ENCODE measurements at places on chromosomes 4 and X. TPM values are rescaled to one million over a fixed set of nuclear protein-coding genes. Genes with fewer than 3 reads are reported as not detected.

DNA sequence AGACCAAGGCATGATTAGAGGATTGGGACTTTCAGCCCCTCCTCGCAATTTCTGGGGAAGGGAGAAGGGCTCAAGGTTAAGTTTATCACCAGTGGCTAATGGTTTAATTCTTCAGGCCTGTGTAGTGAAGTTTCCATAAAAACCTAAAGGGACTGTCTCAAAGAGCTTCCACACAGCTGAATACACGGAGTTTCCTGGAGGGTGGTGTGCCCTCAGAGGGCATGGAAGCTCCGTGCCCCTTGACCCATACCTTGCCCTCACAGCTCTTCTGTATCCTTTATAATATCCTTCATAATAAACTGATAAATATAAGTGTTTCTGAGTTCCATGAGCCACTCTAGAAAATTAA lies 66.6 kb upstream of the DDX60 start:
- no peak for DNase-seq

DNA sequence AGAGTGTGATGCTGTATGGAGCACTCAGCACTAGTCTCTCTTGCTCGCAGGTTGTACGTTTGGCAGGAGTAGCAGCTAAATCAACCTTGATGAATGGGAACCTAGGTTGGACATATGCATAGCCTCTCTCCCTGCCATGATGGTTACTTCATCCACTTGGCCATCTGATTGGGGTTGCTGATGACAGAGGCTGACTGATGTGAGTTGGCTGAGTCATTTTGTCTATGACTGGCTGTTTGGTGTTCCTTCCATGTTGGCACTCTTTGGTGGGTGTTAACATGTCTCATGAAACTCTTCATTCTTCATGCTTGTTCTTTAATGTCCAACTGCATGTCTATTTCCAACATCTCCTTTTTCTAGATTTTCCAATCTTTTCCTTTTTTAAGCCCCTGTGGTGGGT lies 31.6 kb upstream of the SPARCL1 start:
- DNase-seq: no peak

DNA sequence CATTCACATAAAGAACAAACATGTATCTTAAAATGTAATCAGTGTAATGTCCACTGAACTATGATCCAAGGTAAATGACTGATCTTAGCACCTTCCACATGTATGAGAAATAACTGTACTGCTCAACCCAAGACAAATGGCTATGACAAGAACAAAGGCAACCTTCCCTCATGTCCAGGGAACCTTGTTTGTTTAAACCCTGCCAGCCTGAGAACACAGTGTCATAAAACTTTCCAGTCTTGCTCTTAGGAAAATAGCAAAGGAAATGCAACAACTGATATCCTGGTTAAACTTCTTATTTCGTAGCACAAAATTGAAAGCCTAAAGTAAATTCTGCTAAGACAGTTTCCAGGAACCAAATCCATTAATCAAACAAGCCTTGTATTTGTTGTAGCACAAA lies 494.3 kb downstream of the IL15 start:
- no peak for DNase-seq

DNA sequence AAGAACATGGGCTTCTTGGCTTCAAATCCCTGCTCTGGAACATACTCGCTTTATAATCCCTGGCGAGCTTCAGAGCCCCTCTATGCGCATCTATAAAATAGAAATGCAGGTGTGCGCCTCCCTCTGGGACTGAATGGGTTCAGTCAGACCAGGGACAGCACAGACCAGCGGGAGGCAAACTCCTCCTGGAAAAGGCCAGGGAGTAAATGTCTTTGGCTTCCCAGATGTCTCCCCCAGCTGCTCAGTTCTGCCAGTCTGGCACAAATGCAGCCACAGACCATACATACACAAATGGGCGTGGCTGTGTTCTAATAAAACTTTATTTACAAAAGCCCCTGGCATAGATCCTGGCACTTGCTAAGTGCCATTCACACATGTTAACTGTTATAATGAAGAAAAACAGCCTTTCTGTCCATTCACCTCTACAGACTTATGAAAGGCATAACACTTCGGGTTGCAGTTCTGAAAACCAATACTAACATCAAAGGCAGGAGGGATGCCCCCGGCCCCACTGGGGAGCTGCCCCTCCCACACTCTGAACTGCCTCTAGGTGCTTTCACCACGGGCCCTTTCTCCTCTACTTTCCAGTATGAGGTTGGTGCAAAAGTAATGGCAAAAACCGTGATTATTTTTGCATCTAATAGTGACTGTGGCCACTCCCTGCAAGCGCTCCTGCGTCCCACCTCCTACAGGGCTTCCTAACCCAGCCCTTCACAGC lies 4.6 kb downstream of the JAKMIP1 start:
- DNase-seq: no peak

GRCh38 chr4:70903291-70903603 lies 1.1 kb downstream of the MOB1B start:
- DNase-seq: no peak

GRCh38 chrX:155148724-155149537 lies 67.3 kb upstream of the VBP1 start:
- peak; percentile 53 for DNase-seq

DNA sequence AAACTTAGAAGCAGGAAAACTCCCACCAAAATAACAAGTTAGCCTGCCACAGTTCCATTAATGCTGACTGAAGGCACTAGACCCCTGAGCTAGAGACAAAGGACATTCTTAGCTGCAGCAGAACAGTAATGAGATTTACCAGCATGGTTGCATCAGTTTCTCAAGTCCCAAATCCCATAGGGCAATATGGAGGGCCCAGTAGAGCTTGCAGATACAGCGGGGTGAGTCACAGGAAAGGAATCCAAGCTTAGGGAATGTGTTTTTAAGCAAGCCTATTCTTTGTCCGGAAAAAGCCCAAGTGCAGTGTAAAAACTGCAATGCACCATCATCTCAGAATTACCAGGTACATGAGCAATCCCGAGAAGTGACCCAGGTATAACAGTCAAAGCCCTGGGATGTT lies 51.3 kb upstream of the EXOC1L start:
- DNase-seq: peak; percentile 15

GRCh38 chr4:7831330-7831729 lies 108.3 kb downstream of the AFAP1 start:
- no peak for DNase-seq

- no peak for DNase-seq
Observed at GRCh38 chrX:40503094-40503493, 77.7 kb upstream of the ATP6AP2 start.

DNA sequence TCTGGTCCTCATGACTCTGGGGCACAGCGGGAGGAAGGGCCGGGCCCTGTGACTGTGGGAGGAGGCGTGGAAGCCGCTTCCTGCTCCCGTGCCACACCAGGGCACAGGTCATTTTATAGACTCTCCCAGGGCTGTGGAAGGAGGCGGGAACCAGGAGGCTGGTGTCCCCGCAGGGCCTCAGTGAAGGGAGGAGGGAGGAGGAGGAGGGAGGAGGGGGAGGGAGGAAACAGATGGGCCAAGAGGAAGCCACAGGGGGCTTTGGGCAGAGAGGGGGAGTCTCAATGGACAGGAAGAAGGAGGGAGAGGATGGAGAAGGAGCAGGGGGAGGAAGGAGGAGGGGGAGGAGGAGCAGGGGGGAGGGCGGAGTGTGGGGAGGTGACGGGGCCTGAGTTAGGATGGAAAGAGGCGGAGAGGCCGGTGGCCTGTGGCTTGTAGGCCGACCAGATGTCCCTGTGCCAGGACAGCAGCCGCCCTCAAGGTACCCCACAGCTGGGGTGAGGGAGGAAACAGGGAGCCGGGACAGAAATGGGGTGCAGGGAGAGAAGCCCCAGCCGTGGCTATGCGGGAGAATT lies 6.2 kb upstream of the PLCXD1 start:
- no peak for DNase-seq

DNA sequence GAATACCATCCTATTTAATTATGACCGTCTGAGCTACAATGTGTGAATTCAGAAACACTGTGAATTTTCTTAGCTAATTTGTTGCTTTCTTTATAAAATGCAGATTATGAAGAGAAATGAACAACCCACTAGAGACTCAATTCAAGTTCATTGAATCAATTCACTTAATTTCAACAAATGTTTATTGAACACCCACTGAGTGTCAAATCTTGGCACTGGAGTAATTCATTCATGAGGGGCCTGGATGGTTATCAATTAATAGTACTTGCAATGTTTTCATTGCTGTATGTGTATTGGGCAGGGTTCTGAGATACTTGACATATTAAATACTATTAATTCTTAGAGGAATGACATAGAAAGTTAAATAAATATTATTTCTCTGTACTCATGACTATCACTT lies 789.4 kb downstream of the STPG2 start:
- no peak for DNase-seq

- DNase-seq: no peak
Observed at GRCh38 chrX:123330229-123330942, 146.3 kb downstream of the GRIA3 start.

- DNase-seq: no peak
Observed at GRCh38 chr4:159443975-159444374, 341.1 kb downstream of the RAPGEF2 start.

DNA sequence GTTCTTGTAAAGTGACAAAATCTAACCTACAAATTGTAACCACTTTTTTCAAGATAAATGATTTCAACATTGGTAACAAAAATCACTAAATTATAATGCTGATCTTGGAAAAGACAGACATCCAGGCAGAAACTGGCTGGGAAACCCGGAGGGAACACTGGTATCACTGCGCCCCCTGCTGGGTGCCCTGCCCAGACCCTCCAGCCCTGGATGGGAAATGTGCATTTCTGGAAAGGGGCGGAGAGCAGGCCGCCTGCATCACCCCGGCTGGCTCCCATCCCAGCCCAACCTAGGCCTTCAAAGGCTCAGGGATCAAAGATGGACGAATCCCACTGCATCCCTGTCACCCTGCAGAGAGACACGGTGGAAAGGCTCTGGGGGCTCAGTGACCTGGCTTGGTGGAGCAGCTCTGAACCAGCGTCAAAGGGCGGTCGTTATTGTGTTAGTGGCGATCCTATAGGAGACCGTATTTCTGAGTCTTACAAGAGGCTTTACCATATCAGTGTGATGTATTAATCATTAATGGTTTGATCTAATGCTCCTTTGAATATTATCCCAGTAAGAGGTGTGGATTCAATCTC lies 37.3 kb downstream of the ACOX3 start:
- DNase-seq: peak; percentile 33

GRCh38 chrX:20267931-20268701 lies 1.4 kb upstream of the RPS6KA3 start:
- no peak for DNase-seq

GRCh38 chr4:63049278-63049677 lies 1360.0 kb downstream of the TECRL start:
- no peak for DNase-seq

GRCh38 chr4:176575141-176575730 lies 217.5 kb downstream of the VEGFC start:
- DNase-seq: no peak

DNA sequence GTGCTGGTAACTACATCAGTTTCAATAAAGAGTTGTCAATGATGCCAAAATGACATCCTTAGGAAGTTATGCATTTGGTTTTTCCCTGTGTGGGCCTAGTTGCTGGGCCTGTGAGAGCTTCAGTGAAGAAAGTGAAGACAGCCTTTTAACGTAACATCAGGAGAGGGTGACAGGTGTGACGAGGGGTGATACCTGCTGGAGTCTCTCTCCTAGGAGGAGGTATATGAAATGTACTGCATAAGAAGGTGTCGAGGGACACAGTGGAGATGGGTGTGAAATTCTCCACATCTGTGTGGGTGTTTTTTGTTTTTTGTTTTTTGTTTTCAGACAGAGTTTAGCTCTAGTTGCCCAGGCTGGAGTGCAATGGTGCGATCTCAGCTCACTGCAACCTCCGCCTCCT lies 49.2 kb downstream of the EVC start:
- no peak for DNase-seq

DNA sequence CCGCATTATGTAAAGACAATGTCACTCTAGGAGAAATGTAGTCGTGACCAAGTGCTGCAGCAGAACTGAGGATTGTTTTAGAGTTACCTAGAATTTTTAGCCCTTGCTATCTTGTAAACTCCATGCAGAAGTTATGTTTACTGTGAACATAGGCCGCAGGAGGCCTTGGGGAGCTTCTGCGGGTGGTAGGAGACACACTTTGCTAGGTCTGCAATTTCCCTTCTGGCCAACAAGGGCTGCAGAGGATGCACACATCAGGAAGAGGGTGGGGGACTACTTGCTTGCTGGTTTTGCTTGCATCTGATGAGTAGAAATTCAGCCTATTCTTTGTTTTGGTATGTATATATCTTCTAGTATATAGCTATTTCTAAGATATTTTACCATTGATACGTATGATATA lies 23.1 kb downstream of the BANK1 start:
- no peak for DNase-seq

DNA sequence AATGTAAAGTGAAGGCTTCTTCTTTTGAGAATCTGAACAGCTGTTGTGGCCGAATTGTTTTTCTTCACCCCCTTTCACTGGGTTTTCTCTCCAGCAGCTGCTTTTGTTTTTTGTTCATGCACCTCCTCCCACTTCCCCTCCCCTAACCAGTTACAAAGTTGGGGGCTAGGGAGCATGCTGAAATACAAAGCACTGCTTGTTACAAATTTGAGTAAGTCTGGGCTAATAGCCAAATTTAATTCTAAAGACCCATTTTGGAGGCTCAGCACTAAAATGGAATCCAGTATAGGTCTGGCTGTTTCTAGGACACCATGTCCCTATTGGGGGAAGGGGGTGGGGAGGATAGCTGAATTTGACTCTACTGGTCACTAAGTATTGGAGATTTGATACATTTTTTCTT lies 89.2 kb upstream of the GPM6B start:
- DNase-seq: no peak

GRCh38 chr4:115234405-115235093 lies 121.1 kb upstream of the NDST4 start:
- no peak for DNase-seq

DNA sequence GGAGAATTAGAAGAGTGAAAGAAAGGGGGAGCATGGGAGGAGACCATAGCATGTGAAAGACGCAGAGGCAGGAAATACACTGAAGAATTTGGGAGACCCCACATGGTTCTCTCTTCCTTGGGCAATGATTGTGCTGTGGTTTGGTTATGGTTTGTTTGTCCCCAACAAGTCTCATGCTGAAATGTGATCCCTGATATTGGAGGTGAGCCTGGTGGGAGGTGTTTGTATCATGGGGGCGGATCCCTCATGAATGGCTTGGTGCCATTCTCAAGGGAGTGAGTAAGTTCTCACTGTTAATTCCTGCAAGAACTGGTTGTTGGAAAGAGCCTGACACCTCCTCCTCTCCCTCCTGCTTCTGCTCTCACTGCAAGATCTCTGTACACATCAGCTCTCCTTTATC lies 78.6 kb upstream of the RAI2 start:
- DNase-seq: no peak

GRCh38 chr4:74426101-74426500 lies 18.8 kb upstream of the AREG start:
- no peak for DNase-seq

Gene PFKFB1
- total RNA-seq: 0.30 TPM

Gene ARSJ
- total RNA-seq: 6.3 TPM

Gene SRPX
- 10.4 TPM for total RNA-seq

Gene UFSP2
- total RNA-seq: 24.0 TPM

Gene RAB40AL
- not detected for total RNA-seq

Gene HSFX1
- 0.63 TPM for total RNA-seq

Gene ATP10D
- total RNA-seq: 5.4 TPM

Gene PALLD
- 26.7 TPM for total RNA-seq

Gene CT55
- not detected for total RNA-seq

Gene GUCY1B1
- total RNA-seq: 2.9 TPM

Gene TMEM144
- total RNA-seq: 1.6 TPM
